Type B pancreatic cell (in vitro differentiated cells): ENCODE measurements at places on chromosomes 16 and 17.

GRCh38 chr17:39774047-39774446 is 36.3 kb downstream of the GRB7 start:
- no peak for DNase-seq

- DNase-seq, result peak; percentile 42
Measured at GRCh38 chr16:35146723-35147458, 1687.5 kb downstream of the TP53TG3F start.

DNA sequence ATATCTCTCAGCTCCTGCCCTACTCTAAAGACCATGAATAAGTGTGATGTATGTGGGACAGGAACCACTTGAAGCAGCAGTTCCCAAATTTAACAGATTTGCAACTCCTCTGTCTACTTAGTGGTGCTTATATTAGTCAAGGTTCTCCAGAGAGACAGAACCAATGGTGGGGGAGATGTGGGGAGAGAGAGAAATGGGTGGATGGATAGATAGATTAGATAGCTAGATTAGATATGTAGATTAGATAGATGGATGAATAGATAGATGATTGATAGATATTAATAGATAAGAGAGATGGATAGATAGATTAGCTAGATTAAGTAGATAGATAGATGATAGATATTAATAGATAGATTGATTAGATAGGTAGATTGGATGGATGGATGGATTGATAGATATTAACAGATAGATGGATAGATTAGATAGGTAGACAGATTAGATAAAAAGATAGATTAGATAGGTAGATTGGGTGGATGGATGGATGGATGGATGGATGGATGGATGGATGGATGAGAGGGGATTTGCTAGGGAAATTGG is 154.0 kb upstream of the NOL11 start:
- no peak for DNase-seq

GRCh38 chr17:32722733-32723132 is 154.2 kb downstream of the MYO1D start:
- DNase-seq, result no peak

GRCh38 chr17:38429476-38430100 is 1.3 kb downstream of the ARHGAP23 start:
- DNase-seq, result no peak

GRCh38 chr17:49871211-49871610 is 23.3 kb upstream of the TAC4 start:
- DNase-seq, result no peak

GRCh38 chr16:22726868-22727267 is 87.1 kb upstream of the HS3ST2 start:
- DNase-seq, result no peak

DNA sequence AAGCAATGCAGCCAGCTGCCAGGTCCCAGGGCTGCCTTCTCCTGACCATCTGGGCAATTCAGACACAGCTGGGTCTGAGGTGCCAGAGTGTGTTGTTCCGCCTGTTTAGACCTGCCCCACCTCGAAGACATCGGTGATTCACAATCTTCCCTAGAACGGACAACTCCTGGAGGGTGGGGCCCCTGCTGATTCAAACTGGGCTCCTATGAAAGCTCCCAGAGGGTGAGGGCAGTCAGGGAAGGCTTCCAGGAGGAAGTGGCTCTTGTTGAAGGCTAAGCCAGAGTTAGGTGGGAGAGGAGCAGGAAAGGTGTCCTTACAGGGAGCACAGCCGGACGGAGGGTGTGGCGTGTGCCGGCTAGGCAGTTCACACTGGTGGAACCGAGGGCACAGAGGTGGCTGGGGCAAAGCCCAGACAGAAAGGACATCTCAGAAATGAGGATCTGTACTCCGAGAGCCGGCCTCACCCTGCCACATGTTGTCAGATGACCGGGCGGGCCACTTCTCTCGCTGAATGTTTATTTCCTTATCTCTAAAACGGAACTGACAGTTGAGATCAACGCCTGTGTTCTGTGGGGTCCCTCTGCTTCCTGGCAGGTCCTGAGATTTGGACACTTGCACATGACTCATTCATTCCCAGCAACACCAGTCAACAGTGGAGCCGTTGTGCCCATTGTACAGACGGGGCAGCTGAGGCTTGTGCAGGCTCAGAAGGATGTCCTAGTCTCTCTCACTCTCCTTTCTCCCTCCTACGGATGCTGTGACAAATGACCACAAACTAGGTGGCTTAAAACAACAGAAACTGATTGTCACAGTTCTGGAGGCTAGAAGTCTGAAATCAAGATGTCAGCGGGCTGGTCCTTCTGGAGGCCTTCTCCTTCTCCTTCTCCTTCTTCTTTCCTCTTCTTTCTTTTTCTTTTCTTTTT is 26.9 kb upstream of the LITAF start:
- no peak for DNase-seq

DNA sequence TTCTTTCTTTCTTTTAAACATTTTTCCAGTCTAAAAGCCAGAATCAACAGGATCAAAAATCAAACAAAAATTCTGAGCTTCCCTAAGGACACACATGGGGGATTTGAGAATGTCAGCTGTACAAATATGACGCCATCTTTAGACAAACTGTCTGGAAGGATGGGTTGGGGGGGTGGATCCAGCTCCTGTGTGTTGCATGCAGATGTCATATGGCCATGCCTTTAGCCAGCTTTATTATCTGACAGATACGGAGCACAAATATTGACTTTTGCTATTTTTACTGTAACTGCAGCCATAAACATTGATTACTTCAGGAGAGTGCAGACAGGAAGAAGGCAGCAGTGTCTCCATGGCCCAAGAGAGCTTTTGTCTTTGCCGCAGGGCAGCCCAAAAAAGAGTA is 279.4 kb upstream of the ELAC2 start:
- no peak for DNase-seq

- DNase-seq, result peak; percentile 85
Measured at GRCh38 chr17:80441133-80441578, 26.2 kb downstream of the ENDOV start.

DNA sequence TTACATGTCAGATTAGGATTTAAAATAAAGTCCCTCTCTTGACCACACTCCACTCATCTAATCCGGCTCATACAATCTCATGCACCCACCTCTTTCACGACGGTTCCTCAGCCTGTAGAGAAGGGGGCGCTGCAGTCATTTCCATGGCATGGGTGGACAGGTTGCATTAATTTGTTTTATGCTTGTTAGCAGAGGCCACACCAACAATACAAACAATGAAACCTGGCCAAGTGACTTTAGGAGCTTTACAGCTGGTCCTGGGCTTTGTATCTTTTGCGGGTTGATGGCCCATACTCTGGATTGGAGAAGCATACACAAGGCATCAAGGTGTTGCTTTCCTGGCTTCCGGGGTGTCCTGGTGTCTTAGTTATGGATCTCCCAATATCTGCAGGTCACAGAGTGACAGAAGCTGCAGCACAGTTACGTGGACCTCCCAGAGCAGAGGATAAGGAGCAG is 9.7 kb upstream of the SNF8 start:
- no peak for DNase-seq

DNA sequence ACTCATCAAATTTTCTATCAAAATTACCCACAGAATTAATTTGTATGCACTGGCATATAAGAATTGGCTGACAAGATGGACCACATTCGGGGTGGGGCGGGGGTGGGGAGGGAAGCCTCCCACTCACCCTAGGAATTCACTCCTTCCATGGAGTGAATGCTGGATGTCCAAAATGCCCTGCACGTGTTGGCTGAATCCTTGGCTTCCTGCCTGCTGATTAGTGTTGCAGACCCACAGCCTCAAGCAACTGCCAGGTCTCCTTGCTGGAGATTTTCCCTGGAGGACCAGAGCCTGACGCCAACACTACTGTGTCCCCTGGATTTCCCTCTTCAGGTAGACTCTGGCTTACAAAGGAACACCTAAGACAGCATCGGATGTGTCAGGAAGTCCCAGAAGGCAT is 575.7 kb upstream of the CDH11 start:
- DNase-seq, result no peak

- DNase-seq, result no peak
Measured at GRCh38 chr17:78185981-78186691, 716 bp downstream of the TK1 start.

- DNase-seq, result no peak
Measured at GRCh38 chr17:31552568-31552967, 161.1 kb downstream of the RAB11FIP4 start.

DNA sequence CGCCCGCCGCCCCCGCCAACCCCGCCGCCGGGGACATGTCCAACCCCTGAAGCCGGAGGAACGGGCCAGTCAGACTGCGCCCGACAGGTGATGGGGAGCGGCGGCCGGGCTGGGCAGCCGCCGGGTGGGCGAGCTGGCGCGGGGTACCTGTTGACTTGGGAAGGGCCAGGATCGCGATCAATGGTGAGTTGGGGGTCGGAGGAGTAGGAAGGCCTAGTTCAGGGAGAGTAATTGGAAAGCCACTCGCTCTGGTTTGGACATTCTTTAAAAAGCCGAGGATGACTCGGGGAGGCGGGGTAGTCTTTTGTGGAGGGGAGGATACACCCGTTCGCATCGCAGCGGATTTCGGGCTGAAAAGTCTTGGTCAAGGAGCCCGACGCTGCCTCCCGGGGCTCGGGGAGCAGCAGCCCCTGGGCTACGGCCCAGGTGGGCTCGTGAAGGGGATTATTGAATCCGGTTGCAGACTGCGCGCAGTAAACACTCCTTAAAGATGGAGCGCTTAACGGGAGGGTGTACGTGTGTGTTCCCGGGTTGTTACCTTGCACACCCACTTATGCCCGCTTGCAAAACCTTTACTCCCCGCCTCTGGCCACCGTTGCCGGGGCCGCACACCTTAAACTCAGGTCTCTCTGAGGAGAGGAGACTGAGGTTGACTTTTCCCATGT is 123.8 kb downstream of the GOSR1 start:
- no peak for DNase-seq

DNA sequence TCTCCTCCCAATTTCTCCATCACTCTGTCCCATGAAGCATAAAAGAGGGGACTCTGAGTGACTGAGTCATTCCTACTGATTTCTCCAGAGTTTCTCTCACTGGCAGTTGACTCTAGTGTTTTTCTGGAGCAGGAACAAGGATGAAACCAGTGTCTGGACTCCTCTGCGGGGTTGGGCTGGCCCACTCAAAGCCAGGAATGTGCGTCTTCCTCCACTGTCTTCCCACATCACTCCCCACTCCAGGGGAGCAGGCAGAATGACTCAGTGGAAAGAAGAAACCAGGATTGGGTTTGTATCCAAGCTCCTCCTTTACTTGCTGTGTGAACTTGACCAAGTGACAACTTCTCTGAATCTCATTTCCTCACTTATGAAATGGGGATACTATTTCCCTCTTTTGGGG is 497.5 kb upstream of the SALL1 start:
- DNase-seq, result no peak

GRCh38 chr17:46002311-46002972 is 3.4 kb downstream of the STH start:
- peak; percentile 80 for DNase-seq

DNA sequence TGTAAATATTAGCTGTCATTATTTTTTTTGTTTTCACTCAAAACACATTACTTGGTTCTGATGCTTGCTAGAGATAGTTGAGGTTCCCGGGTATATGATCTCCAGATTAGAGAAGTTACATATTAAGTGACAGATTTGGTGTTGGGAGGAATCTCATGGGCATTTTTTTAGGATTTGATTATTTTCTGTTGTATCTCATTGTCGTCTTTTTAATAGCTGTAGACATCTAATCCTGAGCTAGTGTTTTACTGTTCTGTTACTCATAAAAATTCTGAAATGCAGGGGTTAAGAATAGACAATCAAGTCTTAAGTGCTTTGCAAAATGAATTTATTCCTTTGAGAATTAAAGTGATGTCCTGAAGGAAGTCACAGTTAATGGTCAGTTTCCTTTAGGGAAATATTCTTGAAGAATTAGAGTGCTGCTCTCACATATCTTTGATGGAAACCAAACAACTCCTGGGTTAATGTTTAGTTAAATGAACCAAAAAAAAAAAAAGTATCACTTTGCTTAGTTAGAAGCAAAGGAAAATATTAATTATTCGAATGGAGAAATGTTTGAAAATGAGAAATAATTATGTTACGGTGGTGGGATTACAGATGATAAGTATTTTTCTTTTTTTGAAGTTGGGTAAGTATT is 251.7 kb upstream of the CACNG5 start:
- no peak for DNase-seq

DNA sequence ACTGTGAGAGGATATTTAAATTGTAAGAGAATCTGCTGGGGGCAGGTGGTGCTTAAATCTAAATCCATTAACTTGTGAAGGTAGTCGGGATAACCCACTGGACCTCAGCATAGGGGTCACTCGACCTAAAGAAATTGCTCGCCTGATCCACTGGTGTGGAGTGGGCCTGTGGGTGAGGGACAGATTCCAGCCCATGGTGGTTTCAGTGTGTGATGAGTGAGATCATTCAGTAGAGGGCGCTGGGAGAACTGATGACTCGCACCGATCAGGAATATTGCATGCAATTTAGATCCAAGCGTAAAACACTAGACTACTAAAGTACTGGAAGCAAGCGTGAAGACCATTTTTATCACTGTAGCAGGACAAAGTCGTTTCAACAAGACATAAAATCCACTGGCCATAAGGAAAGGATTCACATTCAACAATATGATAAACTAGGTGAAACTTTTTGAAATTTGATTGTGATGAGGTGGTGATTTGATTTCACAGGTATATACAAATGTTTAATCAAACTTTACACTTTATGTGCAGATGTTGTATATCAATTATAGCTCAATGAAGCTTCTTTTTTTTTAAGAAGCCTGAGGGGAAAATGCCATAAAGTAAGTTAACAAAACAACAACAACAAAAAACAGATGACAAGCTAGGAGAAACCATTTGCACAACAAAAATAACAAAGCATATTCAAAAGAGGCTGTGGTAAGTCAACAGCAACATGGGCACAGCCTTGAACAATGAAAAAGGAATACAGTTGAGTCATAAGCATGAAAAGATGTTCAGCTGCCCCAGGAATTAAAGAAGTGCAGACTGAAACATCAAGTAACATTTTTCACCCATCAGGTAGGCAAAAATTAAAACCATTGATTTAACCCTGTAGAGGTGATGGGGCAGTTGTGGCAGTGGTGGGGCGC is 7.5 kb upstream of the TMEM170A start:
- DNase-seq, result no peak

GRCh38 chr17:48611681-48612455 is 1.1 kb upstream of the HOXB7 start:
- DNase-seq, result no peak

DNA sequence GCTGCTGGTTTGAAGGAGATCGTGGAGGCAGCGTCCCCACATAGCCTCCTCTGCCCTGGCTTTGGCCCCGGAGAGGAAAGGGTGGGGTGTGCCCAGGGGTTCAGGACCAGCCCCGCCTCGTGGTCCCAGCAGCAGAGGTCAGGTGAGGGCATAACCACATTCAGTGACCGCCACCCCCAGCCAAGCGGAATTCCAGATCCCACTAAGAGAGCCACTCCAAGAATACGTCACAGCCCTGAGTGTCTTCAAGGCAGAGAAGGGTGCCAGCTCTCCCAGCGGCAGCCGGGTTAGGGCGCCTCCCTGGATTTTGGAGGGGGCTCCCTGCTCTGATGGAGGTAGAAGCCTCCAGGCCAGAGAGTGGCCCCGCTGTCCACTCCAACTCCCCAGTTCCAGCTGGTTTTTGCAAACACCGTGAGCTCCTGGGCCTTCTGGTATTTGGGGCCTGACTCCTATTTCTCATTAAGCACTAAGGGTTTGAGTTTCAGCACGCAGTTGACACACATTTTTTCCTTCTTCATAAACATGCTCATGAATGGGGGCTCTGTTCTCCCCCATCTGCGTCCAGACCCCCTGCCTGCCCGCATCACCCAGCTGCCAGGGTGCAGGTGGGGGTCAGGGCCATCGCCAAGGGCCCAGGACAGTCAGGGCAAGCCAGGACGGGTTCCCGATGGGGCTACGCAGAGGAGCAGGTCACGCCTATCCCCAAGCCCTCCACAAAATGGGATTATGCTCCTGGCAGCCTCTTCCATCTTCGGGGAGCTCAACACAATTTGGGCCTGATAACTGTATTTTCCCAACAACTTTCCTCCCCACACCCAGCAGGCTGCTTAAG is 98.4 kb upstream of the PLCG2 start:
- no peak for DNase-seq

GRCh38 chr16:54942353-54942943 is 11.8 kb downstream of the IRX5 start:
- no peak for DNase-seq
